ENCODE measurements at places on chromosomes 3 and 15.

GRCh38 chr3:37145611-37146010 lies 28.8 kb downstream of the LRRFIP2 start:
- peak; percentile 33 for DNase-seq

- DNase-seq: no peak
Observed at GRCh38 chr3:76267851-76268380, 482.6 kb upstream of the ZNF717 start.

DNA sequence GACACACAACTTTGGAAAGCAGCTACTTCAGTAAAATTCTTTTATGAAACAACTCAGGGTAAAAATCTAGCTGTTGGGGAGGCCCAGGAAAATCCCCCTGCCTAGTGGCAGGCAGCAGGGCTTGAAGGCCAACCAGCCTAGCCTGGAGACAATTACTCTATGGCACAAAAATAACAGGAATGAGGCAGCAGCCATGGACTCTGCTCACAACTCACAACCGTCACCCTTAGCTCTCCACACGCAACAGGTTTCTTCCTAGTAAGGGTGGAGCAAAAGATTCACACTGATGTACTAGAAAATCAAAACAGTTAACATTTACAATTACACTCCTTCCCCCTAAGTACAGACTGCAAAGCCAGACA lies 530 bp upstream of the FBXL22 start:
- DNase-seq: no peak

DNA sequence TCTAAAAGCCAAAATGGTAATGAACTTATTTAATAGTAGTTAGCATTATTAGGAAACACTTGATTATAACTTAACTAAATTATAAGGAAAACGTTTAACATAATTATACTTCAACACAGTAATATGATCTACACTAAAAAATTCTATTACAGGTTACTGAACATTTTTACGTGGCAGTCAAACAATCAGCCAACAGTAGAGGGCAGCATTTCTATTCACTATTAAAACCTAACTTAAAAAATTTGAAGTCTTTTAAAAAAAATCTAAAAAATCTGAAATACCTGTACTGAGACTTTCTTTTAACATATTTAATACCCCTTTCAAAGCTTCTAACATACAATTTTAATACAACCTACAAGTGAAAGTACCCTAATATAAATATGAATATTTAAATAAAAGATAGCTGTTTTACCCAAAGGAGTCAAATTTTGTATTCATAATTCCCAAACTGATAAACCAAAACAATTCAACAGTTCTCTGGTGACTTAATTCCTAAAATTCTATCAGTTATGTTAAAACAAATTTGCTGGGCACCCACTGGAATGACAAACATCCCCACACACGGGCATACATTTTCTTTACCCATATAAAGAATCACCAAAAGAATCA lies 41.5 kb downstream of the DLG1 start:
- peak; percentile 66 for DNase-seq

GRCh38 chr3:167521006-167521355 lies 47.1 kb upstream of the SERPINI2 start:
- no peak for DNase-seq

- peak; percentile 64 for DNase-seq
Observed at GRCh38 chr3:127172781-127173515, 20.0 kb upstream of the PRR23E start.

GRCh38 chr3:71930056-71930991 lies 145.4 kb upstream of the PROK2 start:
- peak; percentile 29 for DNase-seq

DNA sequence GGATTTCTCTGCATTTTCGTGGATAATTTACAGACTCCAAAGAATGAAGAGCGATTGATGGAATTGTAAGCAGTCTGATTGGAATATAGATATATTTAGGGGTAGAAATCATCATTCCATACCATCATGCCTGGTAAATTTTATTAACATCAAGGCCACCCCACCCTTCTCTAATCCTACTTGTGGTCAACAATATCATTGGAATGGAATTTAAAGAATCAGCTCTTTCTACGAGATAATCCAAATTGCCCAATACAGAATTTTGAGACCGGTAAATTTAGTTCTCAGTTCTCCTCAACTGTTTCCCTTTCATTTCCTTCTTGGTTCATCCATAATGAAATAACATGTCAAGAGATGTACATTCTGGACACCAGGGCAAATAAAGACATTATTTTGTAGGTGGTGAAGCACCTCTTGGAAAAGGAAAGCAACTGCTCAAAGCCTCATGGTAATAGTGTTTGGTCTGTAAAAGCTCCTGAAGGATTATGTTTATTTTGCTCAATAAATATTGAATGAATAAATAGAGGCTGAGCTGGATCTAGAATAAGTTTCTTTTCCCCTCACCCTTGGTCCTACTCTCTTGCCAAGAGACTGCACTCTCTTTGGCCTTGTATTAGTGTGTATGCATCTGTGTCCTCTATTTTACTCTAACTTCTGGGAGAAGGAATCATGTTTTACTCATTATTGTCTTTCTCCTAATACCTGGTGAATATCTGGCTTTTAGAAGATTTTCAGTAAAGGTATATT lies 133.7 kb upstream of the BCL6 start:
- no peak for DNase-seq

GRCh38 chr3:4814305-4814903 lies 164.8 kb upstream of the BHLHE40 start:
- peak; percentile 82 for DNase-seq

GRCh38 chr3:126029241-126029640 lies 54.7 kb downstream of the SLC41A3 start:
- DNase-seq: no peak

DNA sequence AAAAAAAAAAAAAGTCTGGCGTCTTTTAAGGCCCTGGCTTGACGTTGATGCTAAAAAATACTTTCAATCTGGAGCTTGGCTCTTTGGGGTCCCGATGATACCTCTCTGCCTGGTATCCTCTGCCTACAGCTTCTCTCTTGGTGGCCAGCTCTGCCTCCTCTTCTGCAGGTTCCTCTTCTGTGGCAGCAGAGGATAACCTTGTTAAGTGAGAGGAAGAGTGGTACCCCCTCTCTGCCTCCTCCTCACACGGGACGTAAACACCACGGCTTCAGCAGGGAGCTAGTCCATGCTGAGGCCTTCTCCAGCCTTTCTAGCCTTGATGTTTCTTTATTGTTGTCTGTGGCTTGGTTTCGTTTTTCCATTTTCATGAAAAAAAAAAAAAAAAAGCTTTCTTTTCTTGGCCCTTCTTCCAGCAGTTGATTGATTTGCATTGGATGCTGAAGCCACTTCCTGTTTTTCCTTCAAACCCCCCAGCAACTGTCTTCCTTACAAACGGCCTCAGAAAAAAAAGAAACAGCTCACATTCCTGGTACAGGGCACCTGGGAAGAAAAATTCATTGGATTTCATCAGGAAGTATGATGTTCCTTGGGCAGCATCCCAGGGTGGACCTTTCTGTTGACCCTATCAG lies 59.7 kb downstream of the RORA start:
- peak; percentile 7 for DNase-seq

DNA sequence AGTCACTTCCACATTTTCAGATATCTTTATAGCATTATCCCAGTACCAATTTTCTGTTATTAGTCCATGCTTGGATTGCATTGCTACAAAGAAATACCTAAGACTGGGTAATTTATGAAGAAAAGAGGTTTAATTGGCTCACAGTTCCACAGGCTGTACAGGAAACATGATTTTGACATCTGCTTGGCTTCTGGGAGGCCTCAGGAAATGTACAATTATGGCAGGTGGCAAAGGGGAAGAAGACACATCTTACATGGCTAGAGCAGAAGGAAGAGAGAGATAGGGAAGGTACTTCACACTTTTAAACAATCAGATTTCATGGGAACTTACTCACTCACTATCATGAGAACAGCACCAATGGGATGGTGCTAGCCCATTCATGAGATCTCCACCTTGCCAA lies 172.3 kb upstream of the GPR149 start:
- DNase-seq: no peak

GRCh38 chr15:57457726-57458125 lies 81.4 kb downstream of the CGNL1 start:
- DNase-seq: no peak

DNA sequence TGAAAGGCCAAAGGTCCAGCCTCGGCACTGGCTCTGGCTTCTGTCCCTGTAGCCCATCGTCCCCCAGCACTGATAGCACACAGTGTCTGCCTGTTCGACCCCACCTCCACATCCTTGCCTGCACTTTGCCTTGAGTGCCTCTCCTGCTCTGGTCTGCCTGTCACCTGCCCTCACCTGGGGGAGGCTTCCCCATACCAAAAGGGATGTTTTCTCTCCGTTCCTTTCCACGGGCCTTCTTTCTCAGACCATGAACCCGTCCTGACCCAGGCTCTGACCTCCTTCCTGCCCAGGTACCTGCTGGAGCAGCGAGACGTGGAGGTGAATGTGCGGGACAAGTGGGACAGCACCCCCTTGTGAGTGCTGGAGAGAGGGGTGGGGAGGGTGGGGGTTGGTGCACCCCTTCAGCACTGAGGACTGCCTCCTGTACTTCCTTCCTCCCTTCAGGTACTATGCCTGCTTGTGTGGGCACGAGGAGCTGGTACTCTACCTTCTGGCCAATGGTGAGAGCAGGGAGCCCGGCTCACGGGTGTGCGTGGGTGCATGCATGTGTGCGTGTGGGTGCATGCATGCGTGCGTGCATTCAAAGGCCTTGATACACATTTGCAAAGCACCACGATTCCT lies 1.5 kb downstream of the ABTB1 start:
- DNase-seq: no peak

DNA sequence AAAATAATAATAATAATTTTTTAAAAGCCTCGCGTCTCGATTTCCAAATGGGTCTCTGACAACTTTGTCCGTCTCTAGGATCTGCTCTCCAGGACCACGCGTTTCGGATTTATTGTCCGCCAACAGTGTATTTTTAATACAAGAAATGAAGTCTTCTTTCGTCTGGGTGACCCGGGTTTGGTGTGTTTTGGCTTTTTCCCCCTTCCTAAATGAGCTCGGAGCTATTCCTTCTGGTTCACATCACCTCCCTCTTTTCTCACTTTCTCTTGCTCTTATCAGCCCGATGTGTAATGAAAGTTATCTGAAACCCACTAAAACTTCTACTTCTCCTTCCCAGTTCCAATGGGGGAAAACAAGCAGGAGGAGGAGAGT lies 516.7 kb downstream of the MECOM start:
- DNase-seq: peak; percentile 17

DNA sequence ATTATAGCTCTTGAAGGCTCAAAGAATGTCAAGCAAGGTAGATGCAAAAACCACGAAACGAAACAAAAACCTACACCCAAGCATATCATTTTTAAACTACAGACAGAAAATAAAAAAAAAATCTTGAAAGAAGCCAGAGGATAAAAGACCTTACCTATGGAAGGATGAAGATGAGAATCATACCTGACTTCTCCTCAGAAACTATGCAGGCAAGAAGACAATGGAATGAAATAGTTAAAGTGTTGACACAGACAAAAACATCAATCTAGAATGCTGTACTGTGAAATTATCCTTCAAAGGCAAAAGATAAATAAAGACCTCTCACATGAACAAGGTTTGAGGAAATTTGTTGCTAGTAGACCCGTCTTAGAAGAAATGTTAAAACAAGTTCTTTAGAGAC lies 372.0 kb downstream of the ZIC4 start:
- DNase-seq: no peak

- DNase-seq: no peak
Observed at GRCh38 chr3:197458906-197459470, 96.8 kb downstream of the BDH1 start.

DNA sequence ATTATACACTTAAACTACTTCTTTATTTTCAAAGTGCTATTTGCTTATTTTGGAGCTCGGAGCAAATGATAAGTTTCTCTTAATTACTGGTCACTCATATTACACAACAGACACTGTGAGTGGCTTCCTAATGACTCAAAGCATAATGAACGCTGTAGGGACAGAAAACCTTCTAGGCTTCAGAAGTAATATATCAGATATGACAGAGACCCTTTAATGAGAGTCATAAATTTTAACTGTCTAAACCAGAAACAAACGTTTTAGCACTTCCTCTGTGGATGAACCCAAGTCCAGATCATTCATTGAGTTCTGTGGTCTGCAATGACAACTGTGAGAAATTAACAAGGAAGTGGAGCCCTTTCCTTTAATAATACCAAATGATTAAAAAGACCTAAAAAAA lies 66.6 kb downstream of the ARPP21 start:
- DNase-seq: no peak

GRCh38 chr3:140092848-140093536 lies 158.0 kb downstream of the CLSTN2 start:
- no peak for DNase-seq

DNA sequence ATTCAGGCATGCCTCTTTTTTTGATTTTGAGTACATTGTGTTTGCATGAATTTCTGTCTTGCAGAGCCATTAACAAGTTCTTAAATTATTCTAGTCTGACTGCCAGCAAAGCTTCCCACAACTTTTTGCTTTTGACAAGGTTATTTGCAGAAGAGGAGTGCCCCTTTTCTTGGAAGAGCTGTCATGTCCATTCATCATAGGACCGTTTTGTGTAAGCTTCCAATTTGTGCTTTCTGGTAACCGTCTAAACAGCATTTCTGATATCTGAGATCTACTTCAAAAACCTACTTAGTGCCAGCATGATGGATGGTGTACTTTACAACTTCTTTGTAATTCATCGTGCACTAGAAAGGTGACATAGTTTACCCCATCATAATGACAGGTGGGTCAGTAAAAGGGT lies 379.7 kb downstream of the NAALADL2 start:
- no peak for DNase-seq

DNA sequence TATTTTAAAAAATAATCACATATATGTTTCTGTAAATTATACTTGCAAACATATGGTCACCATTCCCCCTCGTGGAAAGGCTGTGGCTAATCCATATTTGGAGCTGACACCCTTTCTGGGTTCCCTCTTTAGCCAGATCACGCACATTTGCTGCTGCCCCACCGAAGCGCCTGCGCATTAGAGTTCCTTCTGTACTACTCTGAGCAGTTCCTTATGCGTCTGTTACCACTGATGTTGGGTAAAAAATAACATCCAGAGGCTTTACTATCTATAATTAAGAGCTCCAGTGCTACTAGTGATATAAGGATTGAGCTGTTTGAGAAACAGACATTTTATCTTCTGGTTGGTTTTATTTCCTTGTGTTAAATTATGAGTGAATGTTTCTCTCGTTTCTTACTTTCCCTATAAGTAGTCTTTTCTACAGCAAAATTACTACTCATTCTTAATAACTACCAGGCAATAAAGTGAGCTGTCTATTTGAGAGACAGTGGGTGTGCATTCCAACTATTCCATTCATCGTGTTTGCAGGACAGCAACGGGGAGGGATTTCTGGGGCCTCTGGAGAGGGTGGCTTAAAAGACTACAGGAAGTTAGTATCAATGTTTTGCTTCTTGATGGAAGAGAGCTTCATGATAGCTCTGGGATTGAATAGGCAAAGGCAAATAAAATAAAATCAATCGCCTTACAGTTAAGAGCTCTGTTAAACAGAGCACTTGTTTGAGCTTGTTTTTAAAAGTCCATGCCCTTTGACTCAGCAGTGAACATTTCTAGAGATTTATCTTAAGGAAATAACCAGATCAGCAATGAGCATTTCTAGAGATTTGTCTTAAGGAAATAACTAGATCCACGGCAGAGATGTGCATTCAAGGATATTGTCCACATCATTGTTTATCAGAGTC lies 245.2 kb downstream of the CD47 start:
- no peak for DNase-seq
